ENCODE measurements at places on chromosomes 5 and 9.

DNA sequence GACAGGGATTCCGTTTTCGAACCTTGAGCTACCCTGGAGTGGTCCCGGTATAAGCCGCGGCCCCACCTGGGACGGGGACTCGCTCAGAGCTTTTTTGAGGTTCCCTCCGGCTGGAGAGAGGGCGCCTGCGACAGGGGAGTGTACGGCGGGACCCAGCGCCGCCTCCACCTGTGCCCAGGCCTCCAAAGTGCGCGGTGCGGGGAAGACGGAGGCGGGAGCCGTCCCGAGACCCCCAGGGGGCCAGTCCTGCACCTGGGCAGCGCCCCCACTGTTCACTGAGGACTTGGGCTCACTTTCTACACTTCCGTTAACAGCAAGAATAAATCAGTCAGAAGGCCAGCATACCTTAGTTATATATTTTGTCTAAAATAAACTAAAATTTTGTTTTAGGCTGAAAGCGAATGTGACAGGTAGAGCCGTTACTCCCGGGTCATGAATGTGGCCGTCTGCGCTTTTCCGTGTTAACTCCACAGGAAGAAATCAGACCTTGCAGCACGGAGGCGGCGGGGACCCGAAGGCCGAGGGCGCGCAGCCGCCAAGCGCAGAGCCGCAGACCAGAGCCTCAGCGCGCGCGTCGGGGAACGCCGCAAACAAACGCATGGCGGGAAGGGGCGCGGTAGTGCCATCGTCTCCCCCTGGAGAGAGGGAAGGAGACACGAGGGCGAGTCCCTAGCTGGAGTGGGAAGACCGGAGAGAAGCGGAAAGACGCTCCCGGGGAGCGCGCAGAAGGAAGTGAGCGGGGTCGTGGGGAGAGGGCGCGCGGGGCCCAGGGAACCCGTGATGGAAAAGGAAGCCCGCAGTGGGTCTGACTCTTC lies 14.1 kb downstream of the TRIM7 start:
- peak; percentile 36 for DNase-seq

DNA sequence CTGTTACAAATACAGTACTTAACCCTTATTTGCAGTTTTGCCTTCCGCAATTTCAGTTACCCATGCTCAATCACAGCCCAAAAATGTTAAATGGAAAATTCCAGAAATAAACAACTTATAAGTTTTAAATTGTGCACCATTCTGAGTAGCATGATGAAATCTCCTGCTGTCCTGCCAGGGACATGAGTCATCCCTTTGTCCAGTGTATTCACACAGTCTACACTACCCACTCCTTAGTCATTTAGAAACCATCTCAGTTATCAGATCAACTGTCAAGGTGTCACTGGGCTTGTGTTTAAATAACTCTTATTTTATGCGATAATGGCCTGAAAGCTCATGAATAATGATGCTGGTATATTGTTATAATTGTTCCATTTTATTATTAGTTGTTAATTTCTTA lies 95.8 kb downstream of the PLCXD3 start:
- DNase-seq: no peak

DNA sequence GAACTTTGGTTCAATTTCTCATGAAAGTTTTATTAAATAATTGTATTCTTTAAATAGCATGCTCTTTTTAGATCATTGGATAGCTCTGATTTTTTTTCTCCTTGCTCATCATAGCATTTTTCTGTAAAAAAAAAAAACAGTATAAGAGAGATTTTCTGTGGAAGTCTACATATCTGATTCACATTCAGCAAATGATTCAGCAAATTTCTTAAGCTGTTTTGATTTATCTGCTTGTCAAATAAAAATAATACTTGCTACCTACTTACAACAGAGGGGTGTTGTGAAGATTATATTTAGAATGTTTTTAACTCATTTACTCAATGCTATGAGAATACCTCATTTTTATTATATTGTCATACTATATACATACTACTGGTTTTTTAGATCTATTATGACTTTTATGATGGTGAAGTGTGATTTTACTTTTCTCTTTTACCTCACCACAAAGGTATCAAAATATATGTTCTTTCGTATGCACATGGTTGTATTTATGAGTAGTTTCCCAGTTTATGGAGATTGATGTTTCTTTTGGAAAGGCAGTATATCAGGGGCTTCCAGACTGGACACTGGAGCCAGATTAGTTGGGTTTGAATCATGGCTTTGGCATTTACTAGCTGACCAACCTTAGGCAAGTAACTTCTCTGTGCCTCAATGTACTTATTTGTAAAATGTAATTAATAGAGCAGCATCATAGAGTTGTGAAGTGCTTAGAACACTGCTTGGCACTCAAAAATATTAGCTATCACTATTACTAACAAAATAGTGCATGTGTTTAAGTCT lies 25.5 kb downstream of the TNPO1 start:
- no peak for DNase-seq

DNA sequence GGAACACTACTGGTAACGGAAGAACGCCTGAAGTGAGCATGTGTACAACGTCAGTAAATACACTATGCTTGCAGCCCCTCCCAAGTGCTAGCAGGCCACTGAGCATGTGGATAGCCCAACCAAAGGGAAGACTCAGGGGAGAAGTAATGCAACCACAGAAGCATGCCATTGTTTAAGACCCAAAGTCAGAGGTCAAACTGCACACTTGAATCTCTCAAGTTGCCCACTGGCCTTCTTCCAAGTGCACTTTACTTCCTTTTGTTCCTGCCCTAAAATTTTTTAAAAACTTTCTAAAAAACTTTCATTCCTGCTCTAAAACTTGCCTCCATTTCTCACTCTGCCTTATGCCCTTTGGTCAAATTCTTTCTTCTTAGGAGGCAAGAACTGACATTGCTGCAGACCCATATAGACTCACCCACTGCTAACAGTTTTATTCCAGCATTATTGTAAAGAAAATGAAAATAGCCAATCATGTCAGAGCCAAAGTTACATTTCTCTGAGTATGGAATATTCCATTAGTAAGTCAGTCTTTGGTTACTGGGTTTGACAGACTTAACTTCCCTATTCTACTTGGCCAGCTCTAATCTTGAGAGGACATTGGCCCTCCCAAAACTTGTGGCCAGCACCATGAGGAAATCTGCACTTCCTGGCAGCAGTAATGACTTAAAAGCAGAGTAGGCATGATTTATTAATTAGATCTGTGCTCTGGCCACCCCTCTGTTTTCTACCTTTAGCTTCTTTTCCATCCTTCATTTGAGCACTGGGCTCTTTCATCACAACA lies 76.9 kb downstream of the TSSK1B start:
- DNase-seq: no peak

DNA sequence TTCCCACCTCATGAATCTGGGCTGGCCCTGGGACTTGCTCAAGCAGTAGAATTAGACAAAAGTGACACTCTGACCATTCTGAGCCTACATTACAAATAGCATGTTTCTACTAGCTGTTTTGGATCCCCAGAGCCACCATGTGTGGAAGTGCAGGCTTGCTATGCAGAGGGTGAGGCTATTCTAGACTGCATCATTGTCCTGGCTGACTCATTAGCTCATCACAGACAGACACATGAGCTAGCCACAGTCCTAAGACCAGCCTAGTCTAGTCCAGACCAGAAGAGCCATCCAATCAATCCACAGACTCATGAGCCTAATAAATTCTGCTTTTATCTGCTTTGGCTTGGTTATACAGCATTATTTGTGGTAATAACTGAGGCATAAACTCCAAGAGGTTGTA lies 351.9 kb downstream of the PRELID2 start:
- DNase-seq: no peak

- no peak for DNase-seq
Observed at GRCh38 chr5:160349249-160349934, 21.0 kb downstream of the C1QTNF2 start.

DNA sequence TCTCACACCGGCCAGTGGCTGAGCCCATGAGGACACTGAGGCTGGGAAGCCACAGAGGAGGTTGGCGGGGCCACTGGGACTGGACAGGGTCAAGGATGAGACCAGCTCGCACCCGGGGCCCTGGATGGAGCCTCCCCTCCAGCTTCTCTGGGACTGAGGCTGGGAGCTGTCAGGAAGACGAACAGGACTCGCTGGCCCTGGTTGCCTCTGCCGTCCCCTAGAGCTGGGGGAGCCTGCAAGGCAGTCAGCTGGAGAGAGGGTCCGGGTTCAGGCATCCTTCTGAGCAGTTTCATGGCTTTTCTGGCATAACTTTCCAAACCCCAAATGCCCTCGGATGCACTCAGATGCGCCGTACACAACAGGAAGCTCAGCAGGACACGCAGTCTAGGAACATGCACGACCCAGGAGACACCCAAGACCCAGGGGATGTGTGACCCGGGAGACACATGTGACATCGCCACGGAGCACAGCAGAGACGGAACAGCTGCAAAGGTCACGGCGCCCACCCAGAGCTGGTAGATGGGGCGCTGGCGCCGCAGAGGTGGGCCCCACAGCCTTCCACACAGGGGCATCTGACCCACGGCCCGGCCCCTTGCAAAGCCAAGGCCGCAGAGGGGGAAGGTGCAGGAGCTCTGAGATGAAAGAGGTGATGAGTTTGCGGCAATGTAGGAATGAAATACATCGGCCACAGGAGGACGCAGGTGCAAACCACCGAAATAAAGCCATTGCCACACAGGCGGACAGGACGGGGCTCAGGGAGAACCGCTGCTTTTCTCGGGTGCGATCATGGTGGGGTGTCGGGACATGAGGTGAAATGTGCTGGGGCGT lies 17.1 kb downstream of the TPPP start:
- DNase-seq: no peak

DNA sequence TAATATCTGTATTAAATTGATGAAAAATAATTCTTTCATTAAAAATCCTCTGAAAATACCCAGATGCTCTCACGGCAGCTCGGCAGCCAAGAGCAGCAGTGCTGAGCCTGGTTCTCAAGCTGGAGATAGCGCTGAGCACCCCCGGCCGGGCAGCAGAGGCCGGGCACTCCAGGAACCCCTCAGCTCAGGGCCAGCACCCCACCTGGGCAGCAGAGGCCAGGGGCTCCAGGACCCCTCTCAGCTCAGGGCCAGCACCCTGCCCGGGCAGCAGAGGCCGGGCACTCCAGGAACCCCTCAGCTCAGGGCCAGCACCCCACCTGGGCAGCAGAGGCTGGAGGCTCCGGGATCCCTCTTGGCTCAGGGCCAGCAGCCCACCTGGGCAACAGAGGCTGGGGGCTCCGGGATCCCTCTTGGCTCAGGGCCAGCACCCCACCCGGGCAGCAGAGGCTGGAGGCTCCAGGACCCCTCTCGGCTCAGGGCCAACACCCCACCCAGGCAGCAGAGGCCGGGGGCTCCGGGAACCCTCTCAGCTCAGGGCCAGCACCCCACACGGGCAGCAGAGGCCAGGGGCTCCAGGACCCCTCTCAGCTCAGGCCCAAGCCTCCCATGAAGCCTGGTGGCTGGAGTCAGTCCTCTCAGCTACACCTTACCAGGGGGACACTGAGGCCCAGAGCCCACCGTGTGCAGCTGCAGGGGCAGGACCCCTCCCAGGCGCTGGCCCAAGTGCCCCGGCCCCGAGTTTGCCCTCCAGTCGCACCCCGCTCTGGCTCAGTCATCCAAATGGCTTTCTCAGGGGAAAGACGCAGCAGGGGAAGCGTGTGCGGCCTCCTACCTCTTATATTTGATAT lies 21.7 kb downstream of the CLPTM1L start:
- DNase-seq: no peak

GRCh38 chr9:7500521-7500920 lies 299.1 kb downstream of the DMAC1 start:
- DNase-seq: no peak

DNA sequence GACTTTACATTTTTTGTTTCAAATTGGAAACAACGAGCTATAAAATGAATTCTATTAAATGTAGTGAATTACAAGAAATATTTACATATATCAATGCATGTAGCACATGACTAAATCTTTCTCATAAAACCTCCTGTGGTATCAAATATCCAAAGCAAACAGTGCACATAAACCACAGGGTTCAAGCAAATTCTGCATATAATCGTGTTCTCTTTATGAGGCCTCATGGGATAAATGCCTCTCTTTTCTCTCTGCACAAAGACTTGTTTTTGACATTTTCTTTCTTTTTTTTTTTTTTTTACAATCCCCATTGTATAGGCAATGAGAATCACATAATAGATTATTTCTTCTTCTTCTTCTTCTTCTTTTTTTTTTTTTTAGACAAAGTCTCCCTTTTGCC lies 1117.2 kb upstream of the DMAC1 start:
- DNase-seq: no peak

GRCh38 chr9:92669527-92669889 lies 423 bp downstream of the IPPK start:
- DNase-seq: peak; percentile 7

DNA sequence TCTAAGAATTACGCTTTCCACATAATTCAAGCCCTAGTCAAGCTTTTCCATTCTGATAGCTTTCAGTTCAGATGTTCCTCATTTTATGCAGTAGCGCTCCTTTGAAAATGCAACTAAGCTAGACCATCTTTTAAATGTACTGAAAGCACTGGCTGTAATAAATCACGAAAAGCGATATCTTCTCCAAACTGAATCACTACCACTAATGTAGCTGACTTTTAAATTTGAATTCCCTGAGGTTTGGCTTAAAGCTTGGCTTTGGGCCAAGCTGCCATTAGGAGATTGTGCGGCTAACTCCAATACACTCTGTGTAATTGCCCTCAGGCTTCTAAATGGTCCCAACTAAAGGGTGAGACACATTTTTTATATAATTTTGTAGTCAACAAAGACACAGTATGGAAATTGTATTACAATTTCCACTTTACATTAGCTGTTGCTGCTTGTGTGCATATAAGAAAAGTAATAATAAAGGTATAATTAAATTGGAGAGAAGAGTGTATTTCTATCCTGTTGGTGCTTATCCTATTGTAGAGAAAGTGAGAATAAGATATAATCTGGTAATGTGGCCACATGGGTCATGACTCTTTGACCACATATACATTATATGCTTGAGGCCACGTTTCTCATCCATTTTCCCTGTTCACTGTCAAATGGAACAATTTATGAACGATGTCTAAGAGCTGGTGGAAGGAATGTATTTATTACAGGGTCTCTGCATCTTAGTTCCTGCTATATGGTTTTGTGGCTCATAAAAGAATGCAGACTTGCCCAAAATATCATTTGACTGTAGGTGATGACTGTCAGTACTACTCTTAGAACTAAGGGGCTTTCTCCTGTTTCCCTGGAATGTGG lies 118.7 kb upstream of the TAF11L2 start:
- no peak for DNase-seq

DNA sequence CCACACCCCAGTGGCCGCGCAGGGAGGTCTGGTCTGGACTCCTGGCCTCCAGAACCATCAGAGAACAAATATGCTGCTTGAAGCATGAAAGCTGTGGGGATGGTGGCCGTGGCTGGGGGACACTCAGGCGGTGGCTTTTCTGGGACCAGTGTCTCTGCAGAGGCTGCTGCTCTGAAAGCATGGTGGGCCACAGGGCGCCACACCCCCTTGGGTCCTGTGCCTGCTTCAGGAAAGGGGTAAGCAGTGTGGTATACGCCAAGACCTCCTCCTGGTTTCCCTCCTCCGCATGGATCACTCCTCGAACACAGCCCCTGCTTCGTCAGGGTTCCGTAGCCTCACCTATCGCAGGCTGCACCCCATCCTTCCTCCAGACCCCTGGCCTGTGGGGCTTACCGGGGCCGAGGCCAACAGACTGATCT lies 19.7 kb upstream of the TERT start:
- DNase-seq: no peak
